ENCODE measurements at places on chromosomes 13 and 19. TPM values are rescaled to one million over a fixed set of nuclear protein-coding genes. Genes with fewer than 3 reads are reported as not detected.
A peak's percentile ranks its signal among the peaks of the same experiment; 100 is the strongest.

DNA sequence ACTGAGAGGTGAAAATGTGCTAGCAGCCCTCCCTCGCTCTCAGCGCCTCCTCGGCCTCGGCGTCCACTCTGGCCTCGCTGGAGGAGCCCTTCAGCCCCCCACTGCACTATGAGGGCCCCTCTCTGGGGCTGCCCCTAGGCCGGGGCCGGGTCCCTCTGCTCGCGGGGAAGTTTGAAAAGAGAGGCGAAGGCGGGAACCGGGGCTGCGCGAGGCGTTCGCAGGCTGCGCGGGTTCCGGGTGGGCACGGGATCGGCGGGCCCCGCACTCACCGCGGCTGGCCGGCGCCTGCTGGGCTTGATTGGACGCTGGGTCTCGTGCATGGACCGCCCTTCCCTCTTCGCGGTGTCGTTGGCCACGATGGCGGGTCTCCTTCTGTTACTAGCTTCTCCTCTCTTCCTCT lies 29.3 kb downstream of the C1QTNF9 start:
- DNase-seq, result no peak

GRCh38 chr13:106867249-106867648 lies 299.3 kb upstream of the ARGLU1 start:
- no peak for DNase-seq

DNA sequence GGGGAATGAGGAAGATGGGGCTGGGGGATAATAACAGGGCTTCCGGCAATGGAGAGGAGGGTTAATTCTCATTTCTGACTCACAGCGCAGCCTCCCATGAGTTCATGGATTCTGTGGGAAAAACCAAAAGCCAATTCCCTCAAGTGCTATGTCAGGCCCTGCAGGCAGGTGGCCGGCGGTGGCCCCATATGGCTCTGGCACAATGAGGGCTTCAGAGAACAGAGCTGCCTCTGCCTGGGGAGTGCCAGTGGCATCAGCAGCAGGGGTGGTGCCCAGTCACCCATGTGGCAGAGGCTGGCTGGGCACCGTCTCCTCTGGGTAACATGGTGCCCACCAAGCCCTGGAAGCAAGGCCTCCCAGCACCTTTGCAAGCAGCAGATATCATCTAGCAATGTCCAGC lies 69.1 kb downstream of the ALOX5AP start:
- peak; percentile 23 for DNase-seq

- peak; percentile 86 for DNase-seq
Measured at GRCh38 chr13:52162279-52163101, 3.1 kb upstream of the NEK3 start.

GRCh38 chr19:54521860-54522513 lies 19.4 kb downstream of the LAIR2 start:
- DNase-seq, result no peak

GRCh38 chr19:53824134-53824611 lies at the start of gene NLRP12:
Gene NLRP12 (minus strand): TSS chr19:53824314. CDS start chr19:53824174, 140 bp downstream.
- no peak for DNase-seq

DNA sequence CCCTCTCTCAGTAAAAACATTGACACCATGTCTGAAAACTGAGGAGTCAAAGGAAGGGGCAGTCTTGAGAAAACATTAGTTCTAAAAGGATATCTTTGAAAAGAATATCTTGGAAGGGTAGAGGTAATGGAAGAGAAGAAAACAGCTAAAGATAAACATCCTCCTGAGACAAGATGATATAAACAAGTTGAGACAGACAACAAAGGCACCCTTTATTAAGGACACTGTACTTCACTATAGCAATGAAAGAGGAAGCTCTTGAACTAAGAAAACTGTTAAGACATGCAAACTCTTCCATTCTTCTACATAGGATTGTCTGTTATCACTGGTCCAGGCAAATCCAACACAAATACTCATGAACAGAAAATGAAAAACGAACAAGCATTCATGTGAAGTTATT lies 46.3 kb downstream of the MTMR6 start:
- DNase-seq, result peak; percentile 84

DNA sequence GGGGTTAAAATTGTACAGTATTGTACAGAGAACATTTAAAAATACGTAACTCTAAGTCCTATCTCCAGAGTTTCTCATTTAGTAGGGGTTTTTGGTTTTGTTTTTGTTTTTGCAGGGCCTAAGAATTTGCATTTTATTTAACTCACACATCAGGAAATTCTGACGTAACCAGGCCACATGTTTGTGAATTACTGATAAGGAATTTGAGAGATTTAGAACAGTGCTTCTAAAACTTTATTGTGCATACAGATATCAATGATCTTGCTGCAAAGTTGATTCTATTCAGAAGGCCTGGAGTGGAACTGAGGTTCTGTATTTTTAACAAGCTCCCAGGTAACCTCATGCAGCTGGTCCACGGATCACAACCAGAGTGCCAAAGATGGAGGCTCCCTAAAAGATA lies 49.3 kb downstream of the LIG4 start:
- no peak for DNase-seq

- DNase-seq, result no peak
Measured at GRCh38 chr13:108214441-108215271, 680 bp downstream of the LIG4 start.

GRCh38 chr19:16678498-16678897 lies 17.6 kb downstream of the TMEM38A start:
- DNase-seq, result no peak

RFXANK gene
- total RNA-seq, result 62.0 TPM

C19orf73 gene
- 1.1 TPM for total RNA-seq

LAIR2 gene
- total RNA-seq, result not detected

PLPPR3 gene
- 1.4 TPM for total RNA-seq
